Activated effector memory CD4-positive, alpha-beta T cell treated with Interleukin-2 at 50 U/mL for 16 hours (primary cell): ENCODE measurements at places on chromosomes 7 and 10.

- no peak for DNase-seq
Observed at GRCh38 chr10:8013619-8014018, 40.9 kb upstream of the GATA3 start.

DNA sequence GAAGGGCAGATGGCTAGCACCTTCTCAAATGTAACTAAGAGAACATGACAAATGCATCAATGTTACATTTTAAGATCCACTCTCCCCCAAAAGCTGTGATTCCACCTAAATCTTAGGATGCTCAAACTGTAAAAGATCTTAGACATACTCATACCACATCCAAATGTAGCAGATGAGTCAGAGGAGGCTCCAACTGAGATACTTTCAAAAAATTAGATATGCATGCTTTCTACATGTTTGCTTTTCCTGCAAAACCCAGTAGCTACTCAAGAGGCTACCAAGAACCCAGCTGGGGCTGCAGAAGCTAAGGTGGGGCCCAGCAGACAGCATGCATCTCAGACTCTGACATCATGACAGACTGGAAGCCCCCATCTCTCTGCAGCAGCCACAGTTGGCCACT lies 31.4 kb upstream of the FRMD4A start:
- no peak for DNase-seq

DNA sequence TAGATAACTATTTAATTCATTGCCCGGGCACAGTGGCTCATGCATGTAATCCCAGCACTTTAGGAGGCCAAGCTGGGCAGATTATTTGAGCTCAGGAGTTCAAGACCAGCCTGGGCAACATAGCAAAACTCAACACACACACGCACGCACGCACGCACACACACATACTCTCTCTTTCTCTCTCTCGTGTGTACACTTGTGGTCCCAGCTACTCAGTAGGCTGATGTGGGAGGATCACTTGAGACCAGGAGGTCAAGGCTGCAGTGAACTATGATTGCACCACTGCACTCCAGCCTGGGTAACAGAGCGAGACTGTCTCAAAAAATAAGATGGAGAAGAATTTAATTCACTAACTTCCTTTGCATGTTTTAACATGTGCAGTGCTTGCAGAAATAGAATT lies 38.1 kb downstream of the PTPN12 start:
- DNase-seq: no peak

DNA sequence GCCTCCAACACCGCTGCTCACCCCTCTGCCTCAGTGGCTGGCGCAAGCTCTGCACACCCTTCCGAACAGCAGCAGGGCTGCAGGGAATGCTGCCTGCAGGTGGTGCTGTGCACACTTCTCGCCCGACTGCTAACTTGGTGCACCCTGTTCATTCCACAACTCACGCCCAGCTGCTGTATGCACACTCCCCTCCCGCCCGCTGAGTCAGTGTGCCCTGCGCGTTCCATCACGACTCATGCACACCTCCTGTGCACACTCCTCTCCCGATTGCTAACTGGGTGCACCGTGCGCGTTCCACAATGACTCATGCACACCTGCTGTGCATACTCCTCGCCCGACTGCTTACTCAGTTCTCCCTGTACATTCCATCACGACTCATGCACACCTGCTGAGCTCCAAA lies 21.5 kb downstream of the ADARB2 start:
- DNase-seq: no peak

- DNase-seq: peak; percentile 61
Observed at GRCh38 chr10:103757531-103758293, 97.7 kb downstream of the SH3PXD2A start.

DNA sequence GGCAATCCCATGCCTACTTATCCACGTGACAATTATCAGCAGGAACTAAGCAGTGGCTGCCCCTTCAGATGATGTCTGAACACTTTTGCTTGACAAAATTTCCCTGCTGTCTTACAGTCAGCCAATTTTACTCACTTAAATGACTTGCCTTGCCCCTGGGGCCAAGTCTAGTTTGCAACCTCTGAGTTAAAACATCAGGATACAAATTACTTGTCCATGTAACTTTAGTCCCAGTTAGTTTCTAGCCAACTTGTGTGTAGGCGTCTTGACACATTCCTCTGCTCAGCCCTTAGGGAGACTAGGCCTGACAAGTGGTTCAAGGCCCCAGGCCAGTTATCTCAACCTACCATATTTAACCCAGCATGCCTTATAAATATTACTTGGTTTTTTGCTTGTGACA lies 11.6 kb upstream of the TYSND1 start:
- DNase-seq: no peak
